Activated CD4-positive, CD25-positive, alpha-beta regulatory T cell treated with anti-CD3 and anti-CD28 coated beads, Interleukin-2, amount 50 U/mL, for 16 hours (primary cell): ENCODE measurements at places on chromosomes 7 and 10.

DNA sequence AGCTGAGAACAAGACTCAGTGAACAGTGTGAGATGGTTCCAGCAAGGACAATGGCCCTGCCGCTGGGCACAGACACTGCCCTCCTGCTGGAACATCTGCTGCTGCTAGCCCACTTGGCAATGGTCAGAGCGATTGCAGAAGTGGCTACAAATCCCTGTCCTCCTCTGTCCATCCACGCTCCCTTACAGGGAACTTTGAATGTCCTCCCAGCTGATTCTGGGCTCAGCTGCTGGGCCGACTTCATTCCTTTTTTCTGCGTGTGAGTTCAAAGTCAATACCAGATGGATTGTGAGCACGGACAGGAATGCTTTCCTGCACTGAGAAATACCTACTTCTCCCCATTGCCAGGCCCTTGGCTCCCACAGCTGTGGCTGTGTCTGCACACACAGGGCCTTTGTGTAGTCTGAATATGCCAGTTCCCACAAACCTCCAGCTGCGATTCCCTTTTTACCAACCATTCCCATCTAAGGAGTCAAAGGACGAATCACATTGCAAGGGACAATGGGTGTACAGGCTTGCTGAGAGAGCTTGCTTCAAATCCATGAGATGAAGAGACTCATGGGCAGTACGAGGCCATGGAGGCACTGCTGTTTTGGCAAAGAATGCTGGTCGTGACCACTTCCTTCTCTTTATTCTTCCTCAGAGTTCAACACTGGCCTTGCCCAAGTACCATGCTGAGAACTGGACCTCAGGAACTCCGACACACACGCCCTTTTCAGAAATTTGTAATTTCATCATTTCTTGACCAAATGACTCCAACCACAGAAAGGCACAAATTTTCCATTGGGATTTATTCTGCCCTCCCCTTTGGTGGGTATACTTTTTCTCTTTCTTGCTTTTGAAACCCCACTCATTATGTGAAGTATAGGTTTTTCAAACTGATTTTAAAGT, 44.2 kb downstream of the BPGM start:
- DNase-seq: no peak

GRCh38 chr7:107090457-107090856, 46.0 kb downstream of the PRKAR2B start:
- DNase-seq: no peak

DNA sequence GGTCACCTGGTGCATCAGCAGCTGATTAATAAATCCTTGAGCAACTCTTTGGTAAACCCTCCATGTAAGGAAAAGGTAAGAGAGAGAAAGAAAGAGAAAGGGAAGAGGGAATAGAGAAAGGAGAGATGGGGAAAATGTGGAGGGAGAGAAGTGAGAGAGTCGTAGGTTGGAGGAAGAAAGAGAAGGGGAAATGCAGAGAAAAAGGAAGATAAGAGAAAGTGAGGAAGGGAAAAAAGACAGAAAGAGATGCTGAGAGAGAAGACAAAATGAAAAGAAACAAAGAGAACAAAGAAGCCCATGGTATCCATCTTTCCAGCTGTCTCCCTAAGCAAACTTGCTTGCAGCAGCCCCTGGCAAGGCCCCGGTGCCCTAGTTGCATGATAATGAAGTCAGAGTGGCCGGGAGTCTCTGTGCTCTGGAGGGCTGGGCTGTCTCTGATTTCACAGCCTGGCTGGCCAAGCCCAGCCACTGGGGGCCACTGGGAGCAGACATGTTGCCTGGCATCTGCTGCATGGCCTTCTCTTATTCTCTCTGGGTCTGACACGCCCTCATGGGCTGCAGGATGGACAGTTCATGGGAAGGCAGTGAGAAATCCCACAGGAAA, 48.4 kb downstream of the PRR15 start:
- no peak for DNase-seq

- no peak for DNase-seq
Observed at GRCh38 chr7:87604264-87604663, 3.6 kb upstream of the ABCB1 start.

- DNase-seq: no peak
Observed at GRCh38 chr7:157009778-157010587, 480 bp downstream of the MNX1 start.

DNA sequence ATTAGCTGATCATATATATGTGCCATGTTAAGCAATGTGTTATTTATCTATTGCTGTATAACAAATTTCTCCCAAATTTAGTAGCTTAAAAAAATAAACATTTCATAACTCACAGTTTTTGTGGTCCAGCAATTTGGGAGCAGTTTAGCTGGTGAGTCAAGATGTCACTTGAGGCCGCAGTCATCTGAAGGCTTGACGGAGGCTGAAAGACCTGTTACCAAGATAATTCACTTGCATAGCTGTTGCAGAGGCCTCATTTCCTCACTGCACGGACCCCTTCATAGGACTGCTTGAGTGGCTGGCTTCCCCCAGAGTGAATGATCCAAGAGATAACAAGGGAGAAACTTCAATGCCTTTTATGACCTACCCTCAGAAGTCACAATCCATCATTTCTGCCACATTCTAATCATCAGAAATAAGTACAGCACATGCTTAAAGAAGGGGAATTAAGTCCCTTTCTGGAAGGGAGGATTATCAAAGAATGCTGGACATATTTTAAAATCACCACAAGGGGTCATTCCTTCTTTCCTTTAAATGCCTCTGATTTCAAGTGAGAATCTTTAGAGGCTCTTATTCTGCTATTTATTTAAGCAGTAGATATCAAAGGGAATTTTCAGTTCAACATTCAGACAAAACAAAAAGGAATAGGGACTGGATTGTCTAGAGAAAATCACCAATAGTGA, 10.5 kb upstream of the SRPK2 start:
- no peak for DNase-seq

GRCh38 chr7:111763221-111763801, 201.0 kb upstream of the IMMP2L start:
- DNase-seq: no peak

GRCh38 chr7:42274053-42274452, 37.0 kb upstream of the GLI3 start:
- no peak for DNase-seq

- no peak for DNase-seq
Observed at GRCh38 chr10:95793401-95794045, 37.6 kb downstream of the ENTPD1 start.
